Activated CD4-positive, alpha-beta T cell treated with anti-CD3 and anti-CD28 coated beads, Interleukin-2, amount 50 U/mL, for 4 hours (primary cell): ENCODE measurements at places on chromosomes 3 and 15.

GRCh38 chr3:194575484-194576210 lies 57.6 kb downstream of the TMEM44 start:
- DNase-seq = no peak

DNA sequence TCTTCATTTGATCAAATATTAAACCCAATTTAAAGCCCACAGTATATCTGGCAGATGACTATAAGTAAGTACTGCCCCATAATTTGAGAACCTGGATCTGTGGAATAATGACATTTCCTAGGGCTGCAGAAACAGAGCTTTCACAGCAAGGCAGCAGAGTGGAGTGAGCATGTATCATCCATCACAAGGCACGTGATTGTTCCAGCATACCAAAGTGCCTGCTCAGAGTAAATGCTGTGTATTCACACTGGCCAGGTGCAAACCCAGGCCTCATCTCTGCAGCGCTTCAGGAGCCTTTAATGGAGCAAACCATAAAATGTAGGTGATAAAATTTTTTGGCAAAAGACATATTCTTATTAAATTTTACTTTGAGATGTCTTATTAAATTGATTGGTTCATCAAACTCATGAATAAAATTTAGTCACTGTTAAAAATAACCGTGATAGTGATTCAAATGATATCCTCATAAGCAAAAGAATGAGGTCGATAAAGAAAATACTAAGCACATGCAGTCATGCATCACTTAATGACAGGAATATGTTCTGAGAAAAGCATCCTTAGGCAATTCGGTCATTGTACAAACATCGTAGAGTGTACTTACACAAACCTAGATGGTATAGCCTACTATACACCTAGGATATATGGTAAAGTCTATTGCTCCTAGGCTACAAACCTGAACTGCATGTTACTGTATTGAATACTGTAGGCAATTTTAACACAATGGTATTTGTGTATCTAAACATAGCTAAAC lies 99.3 kb upstream of the SLC24A5 start:
- no peak for DNase-seq

DNA sequence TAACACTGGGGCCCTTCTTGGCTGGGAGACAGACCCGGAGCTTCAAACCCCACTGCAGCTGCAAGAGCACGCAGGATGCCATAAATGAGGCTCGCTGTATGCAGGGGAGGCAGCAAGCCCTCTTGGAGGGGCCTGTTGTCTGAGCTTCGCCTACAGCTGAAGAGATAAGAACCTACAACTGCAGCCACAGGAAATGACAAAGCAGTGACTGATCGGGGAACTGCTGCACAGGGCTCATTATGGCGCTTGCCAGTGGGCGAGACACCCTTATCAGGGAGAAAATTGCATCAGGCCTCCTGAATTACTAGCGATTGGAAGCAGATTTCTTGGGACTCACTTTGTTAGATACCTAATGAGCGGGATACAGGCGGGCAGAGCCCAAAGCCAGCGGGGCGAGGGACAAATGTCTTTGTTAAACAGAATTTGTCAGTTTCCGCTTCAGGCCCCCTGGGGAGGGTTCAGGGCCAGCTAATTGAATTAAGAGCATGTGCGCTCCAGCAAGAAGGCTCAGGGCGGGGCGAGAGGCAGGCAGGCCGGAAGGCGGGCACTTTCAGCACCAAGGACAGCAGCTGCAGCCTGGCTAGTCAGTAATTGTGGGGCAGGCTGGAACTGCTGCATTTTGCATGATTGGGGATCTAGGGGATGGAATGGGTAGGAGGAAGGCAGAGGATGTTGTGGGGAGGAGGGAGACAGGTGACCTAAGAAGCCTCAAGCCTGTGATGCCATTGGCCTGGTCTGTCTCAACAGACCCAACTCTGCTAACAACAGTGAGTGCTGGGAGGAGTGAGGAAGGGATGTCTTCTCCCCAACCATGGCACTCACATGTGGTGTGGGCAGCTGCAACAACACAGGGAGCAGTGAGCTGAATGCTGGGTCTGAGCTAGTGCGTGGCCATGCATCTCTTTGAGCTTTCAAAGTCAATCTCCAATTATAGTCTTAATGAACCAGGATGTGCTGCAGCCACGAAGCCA lies 55.3 kb downstream of the CCDC33 start:
- DNase-seq = peak; percentile 44

- no peak for DNase-seq
These were observed 179.6 kb downstream of the NSMCE3 start for GRCh38 chr15:29089731-29090616.

DNA sequence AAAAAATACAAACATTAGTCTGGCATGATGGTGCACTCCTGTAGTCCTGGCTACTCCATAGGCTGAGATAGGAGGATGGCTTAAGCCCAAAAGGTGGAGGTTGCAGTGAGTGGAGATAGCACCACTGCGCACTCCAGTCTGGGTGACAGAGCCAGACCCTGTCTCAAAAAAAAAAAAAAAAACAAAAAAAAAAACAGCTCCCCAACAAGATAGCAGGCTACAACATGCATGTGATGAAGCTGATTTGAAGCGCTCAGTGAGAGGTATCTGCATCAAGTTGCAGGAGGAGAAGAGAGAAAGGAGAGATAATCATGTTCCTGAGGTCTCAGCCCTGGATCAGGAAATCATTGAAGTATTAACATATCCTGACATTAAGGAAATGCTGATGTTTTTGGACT lies 608 bp upstream of the PPCDC start:
- DNase-seq = no peak

DNA sequence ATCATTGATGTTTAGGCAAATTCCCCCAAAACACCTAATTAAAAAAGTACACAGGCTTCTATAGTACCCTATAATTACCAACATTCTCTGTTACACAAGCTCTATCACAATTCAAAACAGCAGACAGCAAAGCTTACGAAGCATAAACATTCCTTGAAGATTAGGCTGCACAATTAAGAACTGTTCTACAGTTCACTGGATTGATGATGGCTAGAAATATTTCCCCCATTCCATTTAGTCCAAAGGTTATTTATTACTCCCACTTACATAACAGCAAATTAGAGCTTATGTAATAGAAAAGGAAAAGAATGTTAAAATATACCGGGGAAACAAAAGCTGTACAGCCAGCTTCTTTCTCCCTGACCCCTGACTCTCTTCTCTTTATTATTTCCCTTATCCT lies 49.3 kb downstream of the UACA start:
- no peak for DNase-seq

DNA sequence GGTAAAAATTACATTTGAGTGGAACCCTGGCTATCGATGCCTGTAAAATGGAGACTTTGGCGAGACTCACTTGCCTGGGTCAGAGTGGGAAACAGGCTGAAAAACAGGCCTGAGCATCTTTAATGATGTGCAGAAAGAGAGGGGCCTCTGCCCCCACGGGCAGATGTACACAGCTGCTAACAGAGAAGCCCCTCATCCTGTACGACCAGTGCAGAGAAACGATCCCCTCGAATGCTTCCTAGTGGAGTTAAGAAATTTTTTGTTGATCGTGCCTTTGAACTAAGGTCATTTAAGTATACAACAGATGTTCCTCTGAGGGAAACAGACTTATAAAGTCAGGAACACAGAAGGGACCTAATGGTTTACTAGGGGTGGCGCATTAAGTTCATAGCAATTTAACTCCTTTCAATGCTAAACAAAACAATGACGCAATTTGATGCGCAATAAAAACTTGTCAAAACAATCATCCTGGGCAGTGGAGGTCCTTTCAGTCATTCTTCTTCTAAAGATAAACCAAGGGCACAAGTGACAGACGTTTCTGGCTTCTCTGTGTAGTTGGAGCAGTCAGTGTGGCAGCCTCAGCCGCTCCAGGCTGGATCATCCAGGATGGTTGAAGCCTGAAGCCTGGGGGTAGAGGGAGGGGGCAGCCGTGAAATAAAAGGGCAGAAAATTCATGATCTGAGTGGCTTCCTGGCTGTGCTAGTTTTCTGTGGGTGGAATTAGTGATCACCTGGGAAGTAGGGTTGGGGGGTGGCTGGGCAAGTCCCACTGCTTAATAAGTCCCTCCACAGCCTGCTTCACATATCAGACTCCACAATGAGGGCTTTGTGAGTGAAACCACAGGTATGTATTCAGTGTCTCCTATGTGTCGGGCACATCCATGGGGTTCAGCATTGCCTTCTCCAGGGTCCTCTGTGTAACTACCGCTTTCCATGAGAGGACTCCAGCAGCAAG lies 50.8 kb upstream of the MRPS22 start:
- DNase-seq = no peak
